Vagina (tissue), 2 donors: ENCODE measurements at places on chromosomes 12 and 14.

DNA sequence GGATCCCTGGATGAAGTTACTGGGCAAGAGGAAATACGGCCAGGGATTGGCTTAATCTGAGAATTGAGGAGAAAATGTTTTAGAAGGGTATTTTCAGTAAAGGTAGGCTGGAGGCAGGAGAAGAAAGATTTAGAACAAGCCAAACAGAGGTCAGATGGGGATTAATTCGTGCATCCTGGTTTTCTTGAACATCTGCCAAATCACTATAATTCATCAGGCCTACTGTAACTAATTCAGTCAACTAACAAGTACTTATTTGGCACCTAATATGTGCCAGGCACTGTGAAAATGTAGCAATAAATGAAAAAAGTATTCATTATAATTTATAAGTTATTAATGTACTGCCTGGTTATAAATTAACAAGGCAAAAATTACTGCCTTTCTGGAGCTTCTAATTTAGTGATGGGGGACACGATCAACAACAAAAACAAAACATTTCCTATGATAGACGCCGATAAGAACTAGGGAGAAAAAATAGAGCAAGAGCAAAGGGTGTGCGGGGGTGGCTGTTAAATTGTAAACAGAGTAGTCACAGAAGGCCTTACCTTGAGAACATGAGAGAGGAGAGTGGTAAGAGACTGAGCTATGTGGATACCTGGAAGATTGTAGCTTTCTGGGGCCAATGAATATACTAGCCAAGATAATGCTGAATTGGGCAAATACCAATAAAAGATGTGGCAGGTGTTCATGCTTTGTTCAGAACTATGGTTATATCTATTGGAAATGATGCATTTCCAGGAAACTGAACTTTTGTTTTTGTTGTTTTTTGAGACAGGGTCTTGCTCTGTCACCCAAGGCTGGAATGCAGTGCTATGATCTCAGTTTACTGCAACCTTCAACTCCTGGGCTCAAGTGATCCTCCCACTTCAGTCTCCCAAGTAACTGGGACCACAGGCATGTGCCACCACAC lies 34.0 kb downstream of the DUSP16 start:
- no peak for DNase-seq

GRCh38 chr14:100476012-100476822 lies 111.0 kb downstream of the BEGAIN start:
- no peak for DNase-seq

GRCh38 chr12:29673346-29673745 lies 110.4 kb downstream of the TMTC1 start:
- no peak for DNase-seq

DNA sequence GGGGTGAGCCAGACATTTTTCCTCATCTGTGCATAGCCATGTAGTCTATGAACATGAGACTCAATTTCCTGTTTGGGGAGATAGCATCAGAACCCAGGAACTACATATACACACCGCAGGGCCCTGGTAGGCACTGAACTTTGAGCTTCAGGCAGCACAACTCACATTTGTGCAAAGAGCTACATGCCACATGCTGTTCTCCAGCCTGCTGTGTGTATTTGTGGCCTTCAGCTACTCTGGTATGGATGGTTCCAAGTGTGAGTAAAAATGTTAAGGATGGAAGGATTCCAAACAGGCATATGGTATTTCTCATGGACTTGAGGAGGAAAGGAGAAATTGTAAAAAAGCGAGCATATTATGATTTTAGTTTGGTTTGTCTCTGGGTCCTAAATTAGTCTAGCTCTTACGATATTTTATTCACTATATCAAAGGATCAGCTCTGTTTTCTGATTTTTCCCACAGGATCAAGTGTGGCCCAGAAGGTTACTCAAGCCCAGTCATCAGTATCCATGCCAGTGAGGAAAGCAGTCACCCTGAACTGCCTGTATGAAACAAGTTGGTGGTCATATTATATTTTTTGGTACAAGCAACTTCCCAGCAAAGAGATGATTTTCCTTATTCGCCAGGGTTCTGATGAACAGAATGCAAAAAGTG lies 422.4 kb upstream of the OR4E1 start:
- no peak for DNase-seq

DNA sequence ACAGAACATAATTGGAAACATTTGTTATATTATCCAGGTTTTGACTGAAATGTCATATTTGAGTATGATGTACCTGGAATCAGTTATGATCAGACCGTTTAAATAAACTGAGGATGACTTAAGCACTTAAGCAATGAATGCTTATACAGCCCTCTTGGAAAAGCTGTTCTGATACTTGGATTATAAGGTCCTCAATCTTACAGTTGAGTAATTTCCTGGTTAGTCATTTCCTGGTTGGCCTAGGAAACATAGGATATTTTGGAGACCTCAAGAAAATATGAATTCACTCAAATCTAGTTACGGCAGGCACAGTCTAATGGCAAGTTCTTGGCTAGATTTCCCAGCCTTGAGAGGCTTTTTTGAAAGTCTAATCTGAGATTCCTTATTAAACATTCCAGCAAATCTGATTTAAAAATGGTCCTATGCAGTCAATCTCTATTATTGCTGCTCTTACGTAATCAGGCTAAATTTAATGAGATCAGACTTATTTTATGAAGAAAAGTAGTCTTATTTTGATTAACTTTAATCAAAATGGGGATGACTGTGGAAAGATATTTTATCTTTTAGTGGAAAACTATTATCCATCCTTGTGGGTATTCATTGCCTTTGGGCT lies 447.2 kb downstream of the SNAPC1 start:
- no peak for DNase-seq

DNA sequence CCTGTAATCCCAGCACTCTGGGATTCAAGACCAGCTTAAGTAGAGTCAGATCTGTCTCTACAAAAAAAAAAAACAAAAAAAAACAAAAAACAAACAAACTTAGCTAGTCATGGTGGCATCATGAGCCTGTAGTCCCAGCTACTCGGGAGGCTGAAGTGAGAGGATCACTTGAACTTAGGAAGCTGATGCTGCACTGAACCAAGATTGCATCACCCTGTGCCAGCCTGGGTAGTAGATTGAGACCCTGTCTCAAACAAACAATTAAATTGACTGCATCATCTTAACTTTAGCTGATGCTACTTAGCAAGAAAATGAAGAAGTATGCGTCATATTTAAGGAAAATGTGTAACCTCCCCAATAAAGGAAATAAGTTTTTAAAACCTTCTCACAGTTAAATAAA lies 136.6 kb upstream of the ATXN7L3B start:
- DNase-seq = no peak
